ENCODE measurements at places on chromosomes 6 and 20. TPM values are rescaled to one million over a fixed set of nuclear protein-coding genes. Genes with fewer than 3 reads are reported as not detected.
A peak's percentile ranks its signal among the peaks of the same experiment; 100 is the strongest.

DNA sequence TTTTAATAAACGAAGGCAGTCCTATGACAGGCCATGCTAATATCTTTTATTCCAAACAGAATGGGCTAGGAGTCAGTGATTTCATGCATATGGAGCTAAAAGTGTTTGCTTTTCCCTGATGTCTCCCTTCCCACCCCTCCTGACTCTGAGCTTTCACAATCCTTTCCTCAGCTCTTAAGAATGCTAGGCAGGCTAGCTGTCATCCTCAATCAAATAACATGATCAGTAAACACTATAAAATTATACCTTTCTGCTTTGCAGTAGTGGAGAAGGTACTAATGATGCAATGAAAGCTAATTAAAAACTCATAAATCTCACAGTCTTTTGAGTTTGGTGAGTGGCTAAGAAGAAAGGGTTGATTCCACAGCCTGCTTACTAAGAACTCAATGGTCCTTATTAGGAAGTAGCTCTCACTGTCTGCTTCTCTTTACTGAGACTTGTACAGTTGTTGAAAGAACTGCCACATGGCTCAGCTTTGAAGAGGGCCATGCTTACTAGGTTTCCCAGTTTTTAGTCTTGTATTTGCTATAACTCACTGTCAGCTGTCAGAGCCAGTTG, 250.9 kb upstream of the JAG1 start:
- no peak for DNase-seq

- DNase-seq: no peak
Measured at GRCh38 chr6:137092018-137092417, 47.3 kb upstream of the IL20RA start.

DNA sequence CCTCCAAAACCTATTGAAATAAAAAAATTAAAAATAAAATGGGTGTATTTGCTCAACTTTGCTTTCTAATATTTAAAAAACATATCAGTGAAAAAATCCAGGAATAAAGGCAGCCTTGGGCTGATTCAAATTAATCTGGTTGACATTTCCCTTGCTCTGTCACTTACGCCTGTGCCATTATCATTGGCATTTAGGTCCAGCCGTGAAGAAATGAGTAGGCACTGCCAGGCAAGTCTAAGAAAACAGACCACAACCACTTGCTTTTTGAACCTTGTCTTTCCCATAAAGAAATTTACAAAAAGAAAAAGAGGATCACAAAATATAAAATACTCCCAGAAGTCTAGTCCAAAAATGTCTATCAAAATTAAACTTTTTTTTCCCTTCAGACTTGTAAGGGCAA, 59.2 kb upstream of the HBS1L start:
- no peak for DNase-seq

- peak; percentile 44 for DNase-seq
Measured at GRCh38 chr6:35213824-35214756, at the start of gene SCUBE3. SCUBE3 (plus strand) TSS chr6:35213956; CDS start chr6:35214419, 463 bp downstream.

- DNase-seq: peak; percentile 13
Measured at GRCh38 chr6:127332383-127332961, 10.9 kb downstream of the ECHDC1 start.

DNA sequence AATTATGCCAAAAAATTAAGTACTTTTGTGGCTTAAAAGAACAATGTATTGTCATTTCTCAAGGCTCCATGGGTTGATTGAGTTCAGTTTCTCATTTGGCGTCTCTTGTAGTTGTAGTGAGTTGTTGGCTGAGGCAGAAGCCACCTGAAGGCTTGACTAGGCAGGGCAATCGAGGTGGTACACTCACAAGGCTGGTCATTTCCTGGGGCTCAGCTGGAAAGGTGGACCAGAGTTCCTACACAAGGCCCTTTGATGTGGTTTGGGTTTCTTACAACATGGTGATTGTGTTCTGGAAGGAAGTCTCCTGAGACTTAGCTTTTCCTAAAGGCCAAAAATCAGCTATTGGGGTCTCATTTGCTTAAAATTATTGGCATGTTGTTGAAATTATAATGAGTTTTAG, 22.6 kb downstream of the MAS1 start:
- no peak for DNase-seq

GRCh38 chr20:35735826-35736470, 6.1 kb downstream of the RBM39 start:
- DNase-seq: no peak

DNA sequence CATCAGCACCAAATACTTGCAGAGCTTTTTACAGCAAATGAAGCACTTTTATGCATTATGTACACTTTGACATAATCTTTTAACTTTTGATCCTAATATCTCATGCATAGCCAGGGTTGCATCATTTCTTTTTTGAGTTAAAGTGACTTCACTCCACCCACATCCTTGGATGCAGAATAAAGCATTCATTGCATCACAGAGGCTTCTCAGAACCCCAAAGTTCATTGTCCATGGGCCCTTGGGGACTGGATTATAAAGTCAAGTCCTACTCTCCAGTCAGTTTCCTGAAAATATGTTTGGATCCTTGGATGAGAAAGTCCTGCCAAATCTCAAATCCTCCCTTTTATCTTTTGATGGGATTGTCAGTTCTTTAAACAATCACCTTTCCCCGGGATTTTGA, 10.6 kb upstream of the EFHC1 start:
- DNase-seq: no peak

ESR1 gene
- total RNA-seq: 0.03 TPM

All from HT1080 (cell line).